Heart left ventricle (tissue), 16 donors: ENCODE measurements at places on chromosomes 4 and X. TPM values are rescaled to one million over a fixed set of nuclear protein-coding genes. Genes with fewer than 3 reads are reported as not detected.

GRCh38 chr4:76781698-76782595 lies 116.0 kb downstream of the SOWAHB start:
- DNase-seq = no peak

- DNase-seq = peak; percentile 67
These were observed 745 bp downstream of the SLC39A8 start for GRCh38 chr4:102344520-102344953.

DNA sequence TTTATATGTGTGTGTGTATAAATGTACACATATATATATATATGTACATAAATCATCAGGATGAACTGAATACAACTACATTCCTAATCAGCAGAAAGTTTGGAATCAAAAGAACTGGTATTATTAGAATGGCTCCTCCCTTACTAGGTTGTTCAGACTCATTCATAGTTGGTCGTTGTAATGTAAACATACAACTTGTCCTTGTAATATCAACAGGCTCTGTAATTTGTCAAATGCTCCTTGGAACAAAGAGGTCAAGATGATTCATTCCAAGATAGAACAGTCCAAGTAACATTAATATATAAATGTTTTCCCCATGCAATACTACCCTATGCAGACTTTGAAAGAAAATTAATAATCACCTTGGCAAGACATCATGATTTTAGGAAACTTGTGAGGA lies 351.4 kb upstream of the SMIM31 start:
- no peak for DNase-seq

DNA sequence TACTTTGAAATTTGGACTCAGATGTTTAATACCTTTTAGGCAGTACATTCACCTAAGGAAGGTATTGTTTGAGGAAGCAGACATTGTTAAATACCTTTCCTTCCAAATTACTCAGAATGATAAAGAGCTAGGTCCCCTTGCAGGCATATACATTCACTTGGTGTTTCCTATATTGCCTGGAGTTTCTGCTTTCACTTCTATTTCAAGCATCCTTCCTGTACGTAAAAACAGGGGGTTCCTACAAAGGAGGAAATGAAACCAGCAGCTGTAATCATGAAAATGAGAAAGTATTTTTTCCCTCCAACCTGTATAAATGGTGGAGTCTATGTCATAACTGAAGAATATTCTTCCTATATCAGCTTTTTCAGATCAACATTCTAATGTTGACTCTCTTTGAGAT lies 90.4 kb upstream of the RASGEF1B start:
- no peak for DNase-seq

Gene RADX
- total RNA-seq = 0.70 TPM
